ENCODE measurements at places on chromosomes 1 and 21.

GRCh38 chr1:58596631-58597052 lies 19.6 kb upstream of the TACSTD2 start:
- DNase-seq, result no peak

DNA sequence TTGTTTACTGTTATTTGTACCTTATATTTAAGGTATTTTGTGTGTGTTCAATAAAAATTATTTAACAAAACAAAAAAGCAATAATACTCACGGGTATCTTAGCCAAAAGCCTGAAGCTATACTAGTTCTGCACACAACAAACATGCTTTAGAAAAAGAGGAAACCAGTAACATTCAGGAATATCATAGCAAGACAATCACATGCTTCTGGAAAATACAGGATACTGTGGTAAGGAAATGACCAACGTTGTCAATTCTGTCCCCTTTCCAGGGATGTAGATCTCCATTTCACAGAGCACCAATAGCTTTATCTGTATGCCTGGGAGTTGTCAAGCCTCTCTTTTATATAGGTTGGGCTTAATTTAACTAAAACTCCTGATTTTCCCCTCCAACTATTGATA lies 288.4 kb downstream of the SMYD3 start:
- no peak for DNase-seq

DNA sequence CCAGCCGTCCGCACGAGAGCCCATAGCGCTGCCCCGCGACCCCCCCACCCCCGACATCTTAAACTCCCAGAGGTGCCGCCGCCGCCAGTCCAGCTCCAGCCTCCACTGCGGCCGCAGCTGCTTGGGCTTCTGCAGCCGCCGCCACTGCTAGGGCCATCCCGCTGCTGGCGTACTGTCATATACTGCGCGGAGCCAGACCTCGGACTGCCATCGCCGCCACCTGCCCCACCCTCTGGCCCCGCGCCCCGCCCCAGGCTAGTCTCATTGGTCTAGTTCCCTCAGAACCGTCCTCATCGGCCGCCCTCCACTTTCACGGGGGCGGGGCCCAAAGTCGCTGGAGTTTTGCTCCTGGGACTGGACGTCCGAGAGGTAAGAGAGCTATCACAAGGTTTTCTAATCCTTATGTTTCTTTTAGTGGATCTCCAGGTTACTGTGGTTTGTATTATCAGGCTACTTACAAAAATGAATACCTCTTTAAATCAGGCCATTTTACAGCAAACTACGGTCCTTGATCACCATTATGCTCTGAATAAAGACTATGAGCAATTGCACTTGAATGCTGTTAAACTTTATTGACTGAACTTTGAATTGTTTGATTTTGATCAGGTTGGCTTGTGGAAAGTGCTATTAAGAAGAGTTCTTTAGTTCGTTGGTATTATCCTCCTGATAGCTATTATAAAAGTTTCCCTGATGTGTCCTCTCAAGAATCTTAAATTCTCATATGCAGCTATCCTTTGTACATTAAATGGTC lies 2.8 kb upstream of the CD1D start:
- DNase-seq, result peak; percentile 35

GRCh38 chr21:34671462-34671861 lies 2.7 kb downstream of the CLIC6 start:
- DNase-seq, result no peak

GRCh38 chr1:47147047-47147785 lies 10.0 kb downstream of the CYP4A22 start:
- DNase-seq, result no peak

DNA sequence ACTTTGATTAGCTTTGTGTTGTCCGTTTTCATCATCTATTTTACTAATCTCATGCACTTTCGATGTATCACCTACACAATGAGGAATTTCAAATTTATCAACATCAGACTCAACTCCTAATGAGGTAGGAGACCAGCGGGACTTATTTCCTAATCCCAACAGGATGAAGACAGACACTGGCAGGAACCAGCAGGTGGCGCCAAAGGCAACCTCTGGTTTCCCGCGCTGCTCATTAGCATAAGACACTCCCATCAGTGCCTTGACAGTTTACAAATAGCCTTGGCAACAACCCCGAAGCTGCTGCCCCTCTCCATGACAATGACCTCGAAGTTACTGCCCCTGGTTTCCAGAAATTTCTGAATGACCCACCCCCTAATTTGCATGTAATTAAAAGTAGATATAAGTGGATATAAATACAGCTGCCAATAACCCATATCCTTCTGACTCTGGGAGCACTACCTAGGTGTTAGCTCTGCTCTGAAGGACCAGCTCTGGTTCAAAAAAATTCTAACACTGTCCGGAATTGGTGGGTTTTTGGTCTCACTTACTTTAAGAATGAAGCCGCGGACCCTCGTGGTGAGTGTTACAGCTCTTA lies 974.8 kb downstream of the ADGRL2 start:
- no peak for DNase-seq

DNA sequence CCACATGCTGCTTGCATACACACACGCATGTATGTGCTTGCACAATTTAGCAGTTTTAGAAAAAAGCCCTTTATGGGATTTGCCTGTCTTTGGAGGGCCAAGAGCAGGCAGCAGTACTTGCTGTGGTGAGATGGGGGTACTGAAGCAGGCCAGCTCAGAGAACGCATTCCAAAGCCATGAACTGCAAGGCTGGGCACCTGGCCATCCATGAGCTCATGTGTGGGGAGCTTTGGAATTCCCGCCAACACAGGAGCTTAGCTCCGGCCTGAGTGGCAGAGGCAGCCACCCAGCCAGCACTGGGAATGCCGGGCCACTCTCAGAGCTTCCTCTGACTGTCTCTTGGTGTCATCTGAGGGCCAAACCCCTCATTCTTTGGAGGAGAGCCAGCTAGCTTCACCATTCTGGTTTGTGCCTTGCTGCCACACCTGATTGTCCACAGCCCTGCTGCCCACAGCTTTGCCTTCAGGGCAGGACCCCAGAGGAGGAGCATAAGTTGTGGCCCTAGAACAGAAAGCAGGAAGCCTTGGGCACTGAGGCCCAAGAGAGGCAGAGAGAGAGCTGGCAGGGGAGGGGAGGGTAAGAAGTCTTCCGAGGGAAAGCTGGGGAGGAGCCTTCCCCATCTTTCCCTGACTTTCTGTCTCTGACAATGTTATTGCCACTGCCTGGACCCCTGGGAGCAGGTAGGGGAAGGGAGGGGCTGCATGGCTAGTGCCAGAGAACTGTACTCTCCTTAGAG lies 92.1 kb upstream of the POU3F1 start:
- peak; percentile 7 for DNase-seq

GRCh38 chr1:21497466-21498061 lies 11.7 kb upstream of the ALPL start:
- DNase-seq, result no peak

- DNase-seq, result peak; percentile 84
These were observed 5.7 kb downstream of the KRTCAP2 start for GRCh38 chr1:155167166-155168104.

DNA sequence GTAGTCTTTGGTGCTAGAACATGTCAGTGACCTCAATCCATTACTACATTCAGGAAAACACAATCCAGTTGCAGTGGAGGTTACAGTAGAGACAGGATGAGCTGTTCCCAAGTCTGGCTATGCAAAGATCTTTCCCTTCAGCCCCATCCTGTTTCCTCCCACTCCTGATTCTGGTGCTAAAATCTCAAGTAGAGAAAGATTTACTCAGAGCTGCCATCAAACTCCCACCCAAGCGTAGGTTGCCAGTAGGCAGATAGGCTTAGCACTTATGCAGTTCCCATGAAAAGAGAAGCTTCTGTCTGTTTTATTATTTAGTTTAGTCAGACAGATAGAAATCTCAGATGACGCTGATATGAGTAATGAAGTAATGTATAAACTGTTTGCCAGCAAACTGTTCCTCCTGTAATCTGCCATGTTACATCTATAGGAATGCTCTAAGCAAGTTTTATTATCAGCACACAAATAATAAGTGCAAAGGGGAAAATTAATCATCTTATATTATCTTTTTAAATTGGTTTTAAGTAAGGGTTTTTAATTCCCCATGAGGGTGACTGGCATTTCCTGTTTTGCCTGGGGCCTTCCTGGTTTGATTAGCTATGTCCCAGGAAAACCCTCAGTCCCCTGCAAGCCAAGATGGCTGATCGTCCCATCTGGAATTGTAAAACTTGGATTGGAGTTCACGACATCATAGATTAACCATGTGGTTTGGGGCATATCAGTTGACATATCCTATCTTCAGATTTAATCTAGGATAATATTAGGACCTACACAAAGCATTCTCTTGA lies 188.3 kb upstream of the PALMD start:
- no peak for DNase-seq

DNA sequence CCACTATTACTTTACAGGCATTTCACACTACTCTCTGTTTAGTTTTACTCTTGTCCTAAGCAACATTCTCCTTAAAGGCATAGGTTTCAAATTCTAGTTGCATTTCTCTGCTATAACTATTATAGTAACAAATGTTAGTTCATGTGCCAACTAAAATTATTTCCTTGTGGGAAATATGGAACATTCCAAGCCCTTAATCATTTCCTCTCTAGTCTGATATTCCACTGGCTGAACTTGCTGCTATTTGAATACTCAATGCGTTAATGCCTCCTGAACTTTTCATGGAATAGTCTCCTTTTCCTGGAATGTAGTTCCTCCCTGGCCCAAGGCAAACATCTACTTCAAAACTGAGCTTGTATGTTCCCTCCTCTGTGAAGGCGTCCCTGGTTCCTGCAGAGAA lies 19.3 kb upstream of the TBX19 start:
- DNase-seq, result no peak

- no peak for DNase-seq
These were observed 1.3 kb downstream of the ADAMTS1 start for GRCh38 chr21:26843933-26844257.

GRCh38 chr1:178942285-178943198 lies 71.7 kb upstream of the ANGPTL1 start:
- no peak for DNase-seq

- peak; percentile 52 for DNase-seq
These were observed 26.1 kb downstream of the ATP5PF start for GRCh38 chr21:25708467-25709065.

- DNase-seq, result no peak
These were observed 15.5 kb upstream of the PDC start for GRCh38 chr1:186476264-186477040.

- DNase-seq, result no peak
These were observed 15.1 kb downstream of the FOXJ3 start for GRCh38 chr1:42319871-42320484.

GRCh38 chr1:111197598-111198284 lies 2.7 kb downstream of the DENND2D start:
- no peak for DNase-seq

GRCh38 chr1:25809283-25809926 lies 9.4 kb downstream of the SELENON start:
- DNase-seq, result peak; percentile 63

- DNase-seq, result peak; percentile 83
These were observed 19.7 kb downstream of the RCC2 start for GRCh38 chr1:17419626-17420328.

GRCh38 chr1:15346346-15347030 lies 63.2 kb upstream of the EFHD2 start:
- no peak for DNase-seq

DNA sequence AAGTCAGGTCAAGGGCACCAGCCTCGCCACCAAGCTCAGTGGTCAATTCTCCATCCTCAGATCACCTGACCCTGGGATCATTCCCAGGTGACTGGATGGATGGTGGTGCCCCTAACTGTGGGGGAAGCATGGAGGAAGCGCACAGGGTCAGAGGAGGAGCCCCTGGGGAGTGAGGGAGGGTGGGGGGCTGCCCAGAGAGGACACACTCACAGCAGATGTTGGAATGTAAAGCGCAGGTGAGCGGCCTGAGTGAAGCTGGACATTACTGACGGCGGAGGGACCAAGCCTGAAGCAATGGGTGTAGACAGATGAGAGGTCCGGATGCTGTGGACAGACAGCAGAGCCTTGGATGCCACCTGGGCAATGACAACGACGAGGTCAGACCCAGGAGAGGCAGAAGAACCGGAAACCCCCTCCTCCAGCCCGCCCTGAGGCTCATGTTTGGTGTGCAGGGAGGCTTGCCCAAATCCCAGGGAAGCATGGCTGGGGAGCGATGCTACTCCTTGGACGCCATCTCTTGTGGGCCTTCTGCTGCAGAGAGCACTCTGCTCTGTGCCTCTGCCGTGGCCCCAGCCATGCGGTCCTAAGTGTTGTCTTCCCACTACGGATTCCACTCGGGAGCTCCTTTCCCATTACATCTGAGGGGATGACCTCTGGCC lies 5.7 kb upstream of the CPLANE2 start:
- DNase-seq, result no peak

DNA sequence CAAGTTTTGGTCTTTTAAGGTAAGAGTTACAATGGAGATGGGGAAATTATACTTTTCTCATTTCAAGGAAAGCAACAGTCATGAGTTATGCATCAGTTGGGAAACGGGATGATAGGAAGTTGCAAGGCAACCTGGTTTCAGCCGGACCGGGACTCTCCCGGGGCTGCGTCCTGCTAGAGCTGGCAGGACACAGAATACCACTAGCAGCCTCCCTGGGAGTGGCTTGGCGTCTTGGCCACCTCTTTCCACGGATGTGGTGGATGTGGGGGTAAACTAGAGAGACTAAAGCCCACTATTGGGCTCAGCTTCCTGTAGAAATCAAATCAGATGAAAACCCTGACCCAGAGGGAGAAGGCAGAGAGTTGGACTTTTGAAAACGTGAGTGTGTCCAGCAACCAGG lies 71.9 kb downstream of the ADARB1 start:
- DNase-seq, result no peak

GRCh38 chr1:153506831-153507413 lies 28.9 kb downstream of the S100A6 start:
- DNase-seq, result no peak

GRCh38 chr1:99808391-99809115 lies 41.6 kb upstream of the AGL start:
- peak; percentile 66 for DNase-seq

- no peak for DNase-seq
These were observed 1.6 kb downstream of the IFI44 start for GRCh38 chr1:78651241-78651640.

- DNase-seq, result no peak
These were observed 2.6 kb downstream of the TNFRSF9 start for GRCh38 chr1:7938070-7938469.

DNA sequence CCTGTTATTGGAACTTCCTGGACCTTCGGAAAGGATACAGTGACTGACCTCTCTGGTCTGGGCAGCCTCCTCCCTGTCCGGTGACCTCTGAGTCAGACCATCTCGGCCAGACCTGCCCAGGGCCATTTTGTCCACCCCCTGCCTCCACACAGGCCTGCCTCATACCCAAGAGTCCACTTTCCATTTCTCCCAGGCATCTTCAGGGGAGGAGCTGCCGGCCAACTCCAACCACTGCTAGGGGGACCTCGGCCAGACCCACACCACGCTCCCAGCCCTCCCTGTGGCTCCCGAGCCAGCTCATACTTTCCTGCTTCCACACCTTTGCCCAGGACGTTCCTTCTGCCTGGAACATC lies 29.5 kb upstream of the RUNX3 start:
- no peak for DNase-seq

DNA sequence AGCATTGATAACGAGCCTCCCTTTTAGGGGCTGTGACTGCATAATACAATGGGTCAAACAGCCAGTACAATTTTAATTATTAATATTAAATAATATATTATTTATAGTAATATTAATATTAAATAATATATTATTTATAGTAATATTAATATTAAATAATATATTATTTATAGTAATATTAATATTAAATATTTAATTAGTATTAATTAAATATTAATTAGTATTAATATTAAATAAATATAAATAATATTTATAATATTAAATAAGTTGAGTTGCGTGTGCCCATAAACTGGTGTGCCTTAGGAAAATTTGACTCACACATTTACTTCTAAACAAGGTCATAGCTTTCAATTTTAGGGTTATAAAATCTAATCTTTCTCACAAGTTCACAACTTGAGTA lies 509.3 kb upstream of the RGS18 start:
- no peak for DNase-seq

Data from GM10248 (cell line).